ENCODE measurements at places on chromosomes 4 and X.

- no peak for DNase-seq
Observed at GRCh38 chr4:114251020-114251419, 271.6 kb upstream of the ARSJ start.

- DNase-seq = no peak
Observed at GRCh38 chrX:110086916-110087484, 84.1 kb downstream of the TMEM164 start.

- DNase-seq = no peak
Observed at GRCh38 chr4:54172156-54172555, 56.9 kb upstream of the PDGFRA start.

GRCh38 chr4:159871141-159871540 lies 768.3 kb downstream of the RAPGEF2 start:
- no peak for DNase-seq

DNA sequence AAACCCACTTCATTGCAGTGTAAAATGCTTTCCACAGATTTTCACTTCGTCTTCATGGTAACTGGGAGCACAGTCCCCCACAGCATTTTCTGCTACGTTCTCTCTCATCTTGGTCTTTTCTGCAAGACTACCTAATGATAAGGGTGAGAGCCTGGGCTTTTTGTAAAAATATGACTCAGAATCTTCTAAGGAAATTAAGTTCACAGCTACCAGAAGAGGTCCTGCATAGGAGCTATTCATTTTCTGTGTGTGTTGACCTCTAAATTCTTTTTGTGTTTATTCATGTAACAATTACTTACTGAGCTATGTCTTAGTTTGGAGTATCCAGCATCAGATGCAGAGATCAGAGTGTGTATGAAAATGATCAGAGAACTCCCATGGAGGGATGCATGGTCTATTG lies 192.2 kb downstream of the CPEB2 start:
- DNase-seq = no peak

- no peak for DNase-seq
Observed at GRCh38 chrX:10854594-10854993, 234.2 kb upstream of the MID1 start.

DNA sequence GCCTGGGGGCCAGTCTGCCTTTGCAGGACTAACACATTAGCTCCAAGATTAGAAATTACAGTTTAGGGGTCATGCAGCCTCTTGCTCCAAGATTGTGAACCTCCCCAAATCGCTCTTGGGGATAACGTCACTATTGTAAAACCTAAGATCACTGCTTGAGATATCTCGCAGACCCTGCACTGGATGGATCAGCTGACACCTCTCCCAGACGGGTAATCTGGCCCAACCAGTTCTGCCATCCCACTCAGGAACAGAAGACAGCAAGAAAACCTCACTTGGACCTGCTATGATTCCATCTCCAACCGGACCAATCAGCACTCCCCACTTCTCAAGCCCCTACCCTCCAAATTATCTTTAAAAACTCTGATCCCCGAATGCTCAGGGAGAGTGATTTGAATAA lies 431.2 kb downstream of the GPM6A start:
- DNase-seq = no peak

DNA sequence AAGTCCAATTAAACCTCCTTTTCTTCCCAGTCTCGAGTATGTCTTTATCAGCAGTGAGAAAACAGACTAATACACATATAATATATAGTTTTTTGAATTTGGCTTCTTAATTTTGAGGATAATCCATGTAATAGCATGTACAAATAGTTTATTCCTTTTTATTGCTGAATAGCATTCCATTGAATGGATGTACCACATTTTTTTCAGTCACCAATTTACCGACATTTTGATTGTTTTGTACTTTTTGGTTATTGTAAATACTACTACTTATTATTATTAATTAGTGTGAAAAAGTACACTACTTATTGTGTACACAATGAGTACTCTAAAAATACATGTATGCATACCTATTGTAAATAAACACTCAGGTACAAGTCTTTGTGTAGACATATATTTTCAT lies 42.3 kb upstream of the ANXA10 start:
- no peak for DNase-seq

- DNase-seq = no peak
Observed at GRCh38 chr4:186790630-186791029, 67.0 kb upstream of the FAT1 start.

- no peak for DNase-seq
Observed at GRCh38 chrX:68929332-68930150, 100.7 kb downstream of the EFNB1 start.

- no peak for DNase-seq
Observed at GRCh38 chrX:17474892-17475291, 99.9 kb downstream of the NHS start.

GRCh38 chrX:96833333-96833732 lies 50.4 kb upstream of the RPA4 start:
- no peak for DNase-seq

DNA sequence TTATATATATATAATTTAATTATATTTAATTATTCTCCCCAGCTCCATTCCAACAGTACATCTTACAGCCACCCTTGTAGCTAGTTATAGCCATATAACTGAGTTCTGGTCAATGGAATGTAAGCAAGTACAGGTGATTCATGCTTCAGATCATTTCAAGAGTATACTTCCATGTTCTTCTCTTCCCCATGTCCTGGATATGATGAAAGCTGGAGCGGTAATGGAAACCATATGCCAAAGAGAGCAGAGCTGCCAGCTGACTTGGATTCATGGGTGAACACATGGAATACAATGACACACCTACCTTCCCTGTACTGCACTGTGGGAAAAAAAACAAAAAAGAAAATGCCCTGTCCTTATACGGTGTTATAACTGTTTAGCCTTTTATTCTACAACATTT lies 17.5 kb upstream of the CORIN start:
- no peak for DNase-seq

DNA sequence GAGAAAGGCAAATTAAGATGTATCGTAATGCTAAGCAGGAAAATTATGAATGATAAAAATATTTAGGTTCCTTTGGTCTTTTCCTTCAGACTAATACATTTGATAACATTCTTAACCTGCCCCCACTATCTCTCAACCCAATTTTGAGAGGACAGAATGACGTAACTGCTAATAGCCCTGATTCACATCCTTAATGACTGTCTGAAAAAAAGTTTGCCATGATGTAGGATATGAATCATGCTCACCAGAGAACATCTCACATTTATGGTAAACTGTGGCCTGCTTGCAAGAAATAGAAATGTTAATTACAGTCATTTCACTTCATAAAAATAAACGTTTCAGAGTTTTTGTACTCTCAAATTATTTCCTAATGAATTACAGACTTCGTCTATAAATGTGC lies 128.0 kb upstream of the VEGFC start:
- DNase-seq = no peak

GRCh38 chrX:152822383-152823086 lies 8.0 kb downstream of the CETN2 start:
- DNase-seq = no peak

DNA sequence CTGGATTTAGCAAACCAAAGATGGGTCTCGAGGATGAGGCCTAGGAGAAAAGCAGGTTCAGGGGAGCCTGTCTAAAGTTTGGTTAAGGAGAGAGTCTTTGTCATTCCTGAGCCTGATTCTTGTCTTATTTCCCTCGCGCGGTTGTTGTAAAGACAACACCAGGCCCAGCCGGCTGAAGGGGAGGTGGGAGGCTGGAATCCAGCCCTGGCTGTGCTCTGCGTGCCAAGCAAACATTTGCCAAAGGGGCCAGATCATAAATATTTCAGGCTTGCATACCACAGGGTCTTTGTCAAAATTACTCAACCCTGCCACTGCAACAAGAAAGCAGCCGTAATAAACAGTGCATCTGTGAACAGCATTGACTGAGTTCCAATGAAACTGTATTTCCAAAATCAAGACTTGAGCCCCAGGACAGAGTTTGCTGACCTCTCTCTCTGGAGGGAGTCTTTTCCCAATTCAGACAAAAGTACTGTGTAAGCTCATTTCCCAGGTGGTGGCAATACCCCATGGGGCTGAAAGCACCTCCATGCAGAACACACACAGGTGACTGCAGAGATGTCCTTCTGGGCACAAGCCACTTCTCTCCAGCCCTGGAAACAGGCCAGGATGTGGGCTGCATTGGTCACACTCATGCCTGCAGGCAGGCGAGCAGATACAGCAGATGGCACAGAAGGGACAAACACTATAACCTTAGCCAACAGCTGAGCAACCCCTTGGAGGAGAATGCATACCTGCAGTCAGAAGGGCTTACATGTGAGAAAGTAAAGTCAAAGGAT lies 320.3 kb downstream of the STK32B start:
- no peak for DNase-seq

DNA sequence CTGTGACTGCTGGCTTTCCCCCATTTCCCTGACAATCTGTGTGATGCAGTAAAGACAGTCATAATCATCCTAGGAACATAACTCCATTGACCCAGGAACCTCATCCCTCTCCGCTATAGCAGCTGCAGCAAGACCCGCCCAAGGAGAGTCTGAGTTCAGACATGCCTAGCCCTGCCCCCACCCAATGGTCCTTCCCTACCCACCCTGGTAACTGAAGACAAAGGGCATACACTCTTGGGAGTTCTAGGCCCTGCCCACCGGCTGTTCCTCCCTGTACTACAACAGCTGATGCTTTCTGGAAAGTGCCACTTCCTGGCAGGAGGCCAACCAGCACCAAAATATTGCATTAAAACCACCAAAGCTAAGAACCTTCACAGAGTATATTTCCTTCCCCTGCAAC lies 1035.6 kb downstream of the C4orf33 start:
- no peak for DNase-seq

DNA sequence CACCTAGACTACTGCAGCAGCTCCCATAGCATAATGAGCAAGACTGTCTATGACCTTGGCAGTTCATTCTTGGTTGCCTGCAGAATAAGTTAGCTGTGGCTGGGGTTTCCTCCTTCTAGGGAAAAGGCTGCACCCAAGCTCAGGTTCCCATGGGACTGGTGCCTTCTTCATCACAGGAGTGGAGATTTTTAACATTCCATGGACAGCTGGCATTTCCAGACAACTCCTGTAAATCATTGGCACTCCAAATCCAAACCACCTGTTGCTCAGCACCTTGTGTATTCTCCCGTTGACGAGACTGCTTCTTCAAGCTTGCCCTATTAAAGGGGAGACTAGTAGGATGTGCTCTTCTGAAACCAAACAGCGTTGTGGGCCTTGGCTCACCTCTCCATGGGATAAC lies 7.8 kb upstream of the NUP54 start:
- no peak for DNase-seq

GRCh38 chrX:100647095-100647494 lies 3.1 kb downstream of the SRPX2 start:
- DNase-seq = no peak

DNA sequence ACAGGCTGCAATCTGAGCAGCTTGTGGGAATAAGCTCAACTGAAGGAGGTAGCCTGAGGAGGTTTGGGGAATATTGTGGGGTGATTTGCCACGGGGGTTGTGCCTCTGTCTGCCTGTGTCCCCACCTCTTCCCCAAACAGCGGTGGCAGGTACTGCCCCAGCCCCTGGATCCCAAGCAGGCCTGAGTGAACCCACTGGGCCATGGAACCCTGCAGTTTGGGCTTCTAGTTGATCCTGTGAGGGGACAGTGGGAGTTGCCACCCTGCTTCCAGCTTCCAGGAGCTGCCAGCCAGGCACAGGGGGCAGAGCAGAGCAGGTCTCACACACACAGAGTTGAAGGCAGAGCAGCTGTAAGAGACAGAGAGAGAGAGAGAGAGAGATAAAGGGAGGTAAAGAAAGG lies 97.4 kb downstream of the PJA1 start:
- DNase-seq = no peak

GRCh38 chr4:16438986-16439385 lies 212.7 kb upstream of the TAPT1 start:
- no peak for DNase-seq

DNA sequence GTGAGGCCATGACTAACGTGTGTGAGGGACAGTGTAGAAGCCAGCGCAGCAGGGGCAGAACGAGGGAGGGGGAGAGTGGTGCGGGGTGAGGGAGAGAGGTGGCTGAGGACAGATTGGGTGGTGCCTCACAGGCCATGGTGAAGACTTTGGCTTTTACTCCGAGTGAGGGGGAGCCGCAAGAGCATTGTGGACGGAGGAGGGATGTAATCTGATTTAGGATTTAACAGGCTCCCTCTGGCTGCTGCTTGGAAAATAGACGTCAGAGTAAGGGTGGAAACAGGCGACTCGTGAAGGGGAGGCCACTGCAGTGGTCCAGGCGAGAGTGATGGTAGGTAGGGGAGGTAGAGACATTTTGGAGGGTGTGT lies 13.0 kb downstream of the PPP1R3F start:
- no peak for DNase-seq

DNA sequence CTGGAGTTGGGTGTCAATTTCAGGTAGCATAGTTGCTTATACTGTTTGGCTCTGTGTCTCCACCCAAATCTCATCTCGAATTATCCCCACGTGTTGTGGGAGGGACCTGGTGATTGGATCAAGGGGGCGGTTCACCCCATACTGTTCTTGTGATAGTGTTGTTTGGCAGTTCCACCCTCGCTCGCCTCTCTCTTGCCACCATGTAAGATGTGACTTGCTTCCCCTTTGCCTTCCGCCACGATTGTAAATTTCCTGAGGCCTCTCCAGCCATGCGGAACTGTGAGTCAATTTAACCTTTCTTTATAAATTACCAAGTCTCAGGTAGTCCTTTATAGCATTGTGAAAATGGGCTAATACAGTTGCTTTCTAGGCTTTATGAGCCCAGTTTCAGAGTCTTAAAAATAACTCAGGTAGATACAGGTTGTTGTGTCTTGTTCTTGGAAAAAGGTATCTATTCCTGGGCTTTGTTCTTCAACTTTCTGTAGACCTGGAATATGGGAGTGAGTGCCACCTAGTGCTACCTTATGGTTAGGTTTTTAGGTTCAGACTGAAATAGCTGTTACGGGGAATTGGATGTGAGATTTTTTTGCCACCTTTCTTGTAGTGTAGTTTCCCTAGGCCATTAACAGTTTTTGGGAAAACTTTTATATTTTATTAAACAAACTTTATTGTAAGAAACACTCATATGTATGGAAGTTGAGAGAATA lies 15.6 kb downstream of the PGK1 start:
- no peak for DNase-seq
